Activated CD4-positive, alpha-beta T cell treated with anti-CD3 and anti-CD28 coated beads, Interleukin-2, amount 10 ng/mL, durations not matched to agents 24 days and 14 days (primary cell): ENCODE measurements at places on chromosomes 16 and 17.

DNA sequence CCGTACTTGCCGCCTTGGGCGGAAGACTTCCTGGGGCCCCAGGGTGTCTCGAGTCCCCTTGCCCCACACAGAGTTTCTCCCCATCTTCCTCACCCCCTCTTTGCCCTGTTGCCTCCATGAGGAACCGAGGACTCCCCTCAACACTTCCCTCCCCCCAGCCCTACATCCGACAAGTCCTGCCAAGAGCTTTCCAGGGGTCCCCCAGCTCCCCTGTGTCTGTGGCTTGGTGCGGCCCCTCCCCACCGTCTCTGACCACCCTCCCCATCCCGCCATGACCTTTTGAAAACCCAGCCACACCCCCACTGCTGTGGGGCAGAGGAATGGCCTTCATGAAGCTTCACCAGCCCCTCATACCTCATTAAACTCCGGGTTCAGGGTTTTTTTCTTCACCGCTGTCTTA is 11.4 kb downstream of the SCGB1C2 start:
- no peak for DNase-seq

- DNase-seq, result no peak
These were observed 168.0 kb downstream of the RPTOR start for GRCh38 chr17:80712606-80713005.

DNA sequence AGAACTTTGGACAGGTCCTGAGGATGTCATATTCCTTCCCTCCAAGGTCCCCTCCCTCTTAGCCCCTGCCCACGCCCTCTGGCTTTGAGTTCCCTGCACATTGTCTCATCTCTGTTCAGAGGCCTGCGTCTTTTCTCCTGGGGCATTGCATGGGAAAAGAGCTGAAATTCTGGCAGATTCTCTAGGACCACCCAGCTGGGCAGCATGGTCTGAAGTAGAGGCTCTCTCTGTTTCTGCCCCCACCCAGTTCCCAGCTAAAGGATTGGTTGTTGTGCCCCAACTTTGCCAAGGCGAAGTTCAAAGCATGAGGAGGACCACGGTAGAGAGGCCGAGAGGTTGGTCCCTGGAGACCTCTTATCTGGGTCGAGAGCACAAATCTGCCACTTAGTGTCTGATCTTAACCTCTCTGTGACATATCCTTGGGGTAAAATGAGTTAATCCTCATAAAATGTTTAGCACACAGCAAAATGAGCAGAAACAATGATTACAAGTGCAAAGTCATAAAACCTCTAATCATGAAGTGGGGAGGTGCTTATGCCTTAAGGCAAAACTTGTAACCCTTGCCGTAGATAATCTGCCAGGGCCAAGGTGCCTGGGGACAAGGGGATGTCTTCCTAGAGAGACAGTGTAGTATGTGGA is 2.4 kb downstream of the ABAT start:
- no peak for DNase-seq

GRCh38 chr16:441447-441846 is 16.0 kb downstream of the RAB11FIP3 start:
- no peak for DNase-seq

GRCh38 chr17:12613566-12613965 is 52.1 kb upstream of the MYOCD start:
- DNase-seq, result no peak

DNA sequence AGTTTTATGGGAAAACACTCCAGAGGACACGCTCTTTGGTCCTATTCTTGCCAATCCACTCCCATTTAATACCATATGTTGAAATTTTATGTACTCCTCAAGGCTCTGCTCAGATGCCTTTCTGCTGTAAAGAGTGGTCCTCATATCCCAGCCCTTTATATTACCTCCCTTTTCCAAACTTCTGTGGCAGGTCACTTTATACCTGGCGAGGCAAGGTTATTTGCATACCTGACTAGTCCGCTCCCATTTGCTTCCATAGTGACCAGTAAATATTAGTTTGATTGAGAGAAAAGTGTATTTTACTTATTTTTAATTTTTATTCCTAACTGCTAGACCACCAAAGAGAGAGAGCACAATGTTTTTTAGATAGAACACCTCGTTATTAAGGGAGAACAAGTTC is 17.3 kb downstream of the KRT12 start:
- DNase-seq, result no peak

- peak; percentile 65 for DNase-seq
These were observed 95.3 kb downstream of the SOCS1 start for GRCh38 chr16:11160676-11161115.

DNA sequence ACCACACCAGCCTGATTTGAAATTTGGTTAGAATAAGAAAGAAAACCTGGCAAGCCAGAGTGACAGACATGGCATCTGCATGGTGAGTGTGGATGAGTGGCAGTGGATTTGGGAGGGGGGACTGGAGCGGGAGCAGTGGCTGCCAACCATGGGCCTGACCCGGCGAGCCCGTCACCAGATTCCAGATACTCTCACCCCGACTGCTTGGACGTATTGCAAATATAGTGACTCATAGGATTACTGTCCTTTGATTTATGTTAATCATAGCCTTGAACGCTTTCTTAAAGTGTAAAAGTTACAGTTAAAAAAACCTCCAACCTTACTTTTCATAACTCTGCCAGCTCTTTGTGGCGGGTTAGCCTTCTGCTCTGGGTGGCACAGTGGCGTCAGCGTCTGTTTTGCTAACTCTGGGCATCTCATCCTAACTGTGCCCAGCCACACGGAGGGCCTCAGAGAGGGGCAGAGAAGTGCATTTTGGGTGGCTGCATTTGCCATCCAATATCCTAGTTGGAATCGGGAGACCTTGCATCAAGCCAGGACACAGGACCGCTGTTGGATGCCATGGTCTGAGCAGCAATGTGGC is 26.8 kb upstream of the FOXK2 start:
- no peak for DNase-seq

DNA sequence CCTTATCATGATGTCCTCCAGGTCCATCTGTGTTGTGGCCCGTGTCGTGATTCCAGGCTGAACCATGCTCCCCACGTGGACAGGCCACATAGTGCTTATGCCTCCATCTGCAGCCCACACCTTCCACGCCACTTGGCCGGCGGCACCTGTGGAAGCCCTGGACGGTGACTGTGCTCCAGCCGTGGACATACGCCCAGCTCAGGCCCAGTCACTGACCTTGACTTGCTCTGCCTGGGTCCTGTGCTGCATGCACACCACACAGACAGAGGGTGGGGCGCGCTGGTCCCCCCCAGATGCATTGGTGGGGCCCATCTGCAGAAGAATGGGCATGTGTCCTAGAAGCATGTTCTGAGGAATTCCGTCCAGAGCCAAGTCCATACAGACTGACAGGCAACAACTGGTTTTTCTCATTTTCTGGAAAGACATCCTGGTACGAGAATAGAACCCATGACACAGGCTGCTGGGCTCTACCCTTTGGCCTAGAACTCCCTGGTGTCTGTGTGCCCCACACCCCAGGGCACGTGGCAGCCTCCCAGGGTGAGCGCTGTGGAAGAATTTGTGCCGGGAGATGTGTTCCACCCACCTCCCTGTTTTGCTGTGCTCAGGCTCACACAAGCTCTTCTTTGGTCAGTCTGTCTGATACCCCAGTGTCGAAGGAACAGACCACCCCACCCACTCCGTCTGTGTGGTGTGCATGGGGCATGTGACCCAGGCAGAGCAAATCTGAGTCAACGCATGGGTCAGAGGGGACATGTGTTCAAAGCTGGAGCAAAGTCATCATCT is 39.5 kb downstream of the GPT2 start:
- DNase-seq, result no peak

DNA sequence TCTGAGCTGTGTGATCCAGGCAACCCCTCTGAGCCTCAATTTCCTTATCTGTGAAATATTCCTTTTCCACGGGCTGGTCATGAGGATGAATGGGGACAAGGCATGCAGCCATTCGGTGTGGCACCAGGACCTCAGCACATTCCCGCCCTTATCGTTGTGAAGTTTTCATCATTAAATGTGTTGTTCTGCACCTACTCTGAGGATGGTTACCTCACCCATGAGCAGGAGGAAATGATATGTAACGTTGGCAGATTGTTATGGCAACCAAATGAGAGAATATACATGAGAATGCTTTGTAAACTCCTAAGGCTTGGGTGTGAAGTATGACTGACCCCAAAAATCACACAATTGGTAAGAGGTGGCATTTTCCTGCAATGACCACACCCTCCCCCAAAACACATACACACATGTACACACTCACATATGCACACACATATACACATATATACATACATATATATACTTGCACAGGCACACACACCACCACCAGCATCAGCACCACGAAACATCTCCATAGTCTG is 39.5 kb downstream of the SMARCE1 start:
- peak; percentile 81 for DNase-seq

DNA sequence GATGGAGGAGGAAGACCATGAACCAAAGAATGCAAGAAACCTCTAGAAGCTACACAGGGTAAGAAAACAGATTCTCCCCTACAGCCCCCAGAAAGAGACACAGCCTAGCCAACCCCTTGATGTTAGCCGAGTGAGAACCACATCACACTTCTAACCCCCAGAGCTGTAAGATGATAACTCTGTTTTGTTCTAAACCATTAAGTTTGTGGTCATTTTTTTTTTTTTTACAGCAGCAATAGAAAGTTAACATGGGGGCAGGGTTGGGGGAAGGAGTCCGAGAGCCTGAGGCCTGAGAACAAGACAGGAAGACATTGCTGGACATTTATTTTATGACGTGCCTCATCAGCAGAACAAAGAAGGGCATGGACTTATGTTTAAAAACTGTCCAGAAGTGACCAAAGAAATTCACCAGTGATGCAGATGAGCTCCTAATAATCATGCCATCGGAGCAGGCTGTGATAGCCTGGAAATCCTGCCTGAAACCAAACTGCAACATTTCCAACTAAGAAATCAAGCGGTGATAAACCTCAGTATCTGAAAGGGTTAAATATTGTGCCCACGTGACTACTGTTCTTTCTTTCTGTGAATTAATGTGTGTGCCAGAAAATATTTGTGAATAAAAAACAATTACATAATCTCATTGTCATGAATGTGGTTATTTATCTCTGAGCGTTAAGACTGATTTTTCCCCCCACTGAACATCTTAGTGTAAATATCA is 1.1 kb downstream of the ABCA9 start:
- no peak for DNase-seq

DNA sequence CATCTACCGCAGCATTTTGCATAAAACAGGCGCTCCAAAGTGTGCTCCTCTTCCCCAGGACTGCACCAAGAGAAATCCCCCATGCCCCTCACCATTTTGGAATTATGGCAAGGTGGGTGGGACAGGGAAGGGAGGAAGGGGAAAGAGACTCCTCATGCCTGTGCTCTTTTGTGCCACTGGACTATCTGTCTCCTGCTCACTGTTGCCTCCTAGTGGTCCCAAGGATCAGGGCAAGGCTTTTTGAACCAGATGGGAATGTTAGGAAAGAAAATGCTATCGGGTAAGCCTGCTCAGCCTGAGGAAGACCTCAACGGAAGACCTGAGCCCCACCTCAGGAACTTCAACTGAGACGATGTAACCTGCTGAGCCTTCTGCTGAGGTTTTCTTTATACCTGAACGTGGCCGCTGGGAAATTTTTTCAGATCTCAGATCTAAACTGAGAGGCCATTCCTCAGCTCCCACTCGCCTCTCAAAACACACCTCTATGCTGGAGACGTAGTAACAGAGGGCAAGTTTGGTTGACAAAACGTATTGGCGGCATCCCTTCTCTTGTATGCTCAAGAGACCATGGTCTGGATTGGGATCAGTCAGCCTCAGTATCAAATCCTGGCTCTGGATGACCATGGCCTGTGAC is 58.3 kb downstream of the SPACA3 start:
- peak; percentile 78 for DNase-seq

DNA sequence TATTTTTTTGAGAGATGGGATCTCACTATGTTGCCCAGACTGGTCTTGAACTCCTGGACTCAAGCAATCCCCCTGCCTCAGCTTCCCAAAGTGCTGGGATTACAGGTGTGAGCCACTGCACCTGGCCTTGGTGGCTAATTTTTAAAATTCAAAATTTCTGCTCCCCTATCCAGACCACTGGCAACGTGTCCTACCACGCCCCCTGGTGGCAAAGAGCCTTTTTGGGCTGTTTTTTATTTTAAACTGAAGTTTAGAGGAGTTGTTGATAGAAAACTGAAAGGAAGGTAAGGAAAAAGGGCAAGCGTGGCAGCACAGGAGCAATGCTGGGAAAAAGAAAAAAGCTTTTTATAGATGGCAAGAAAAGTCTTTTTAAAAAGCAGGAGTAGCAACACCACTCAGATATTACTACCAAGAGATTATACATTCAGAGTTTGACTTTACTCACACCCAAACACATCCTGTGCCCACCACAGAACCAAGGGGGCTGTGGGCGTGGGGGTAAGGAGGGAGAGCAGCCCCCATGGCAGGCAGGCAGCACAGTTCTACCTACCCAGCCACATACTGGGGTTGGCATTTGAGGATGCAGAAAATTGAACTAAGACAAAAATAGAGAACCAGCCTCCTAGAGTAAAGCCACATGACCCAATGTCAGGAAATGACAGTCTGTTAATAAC is 4.2 kb upstream of the MXRA7 start:
- peak; percentile 94 for DNase-seq

- DNase-seq, result no peak
These were observed 46.7 kb downstream of the C16orf82 start for GRCh38 chr16:27113341-27113841.

GRCh38 chr17:48625495-48626244 is 488 bp downstream of the HOXB9 start:
- DNase-seq, result peak; percentile 81

GRCh38 chr17:69423450-69423849 is 9.0 kb downstream of the MAP2K6 start:
- DNase-seq, result peak; percentile 65

- no peak for DNase-seq
These were observed at the start of gene ZACN for GRCh38 chr17:76078860-76079534. Gene ZACN (plus strand): TSS chr17:76079182. CDS start chr17:76079265, 83 bp downstream.

DNA sequence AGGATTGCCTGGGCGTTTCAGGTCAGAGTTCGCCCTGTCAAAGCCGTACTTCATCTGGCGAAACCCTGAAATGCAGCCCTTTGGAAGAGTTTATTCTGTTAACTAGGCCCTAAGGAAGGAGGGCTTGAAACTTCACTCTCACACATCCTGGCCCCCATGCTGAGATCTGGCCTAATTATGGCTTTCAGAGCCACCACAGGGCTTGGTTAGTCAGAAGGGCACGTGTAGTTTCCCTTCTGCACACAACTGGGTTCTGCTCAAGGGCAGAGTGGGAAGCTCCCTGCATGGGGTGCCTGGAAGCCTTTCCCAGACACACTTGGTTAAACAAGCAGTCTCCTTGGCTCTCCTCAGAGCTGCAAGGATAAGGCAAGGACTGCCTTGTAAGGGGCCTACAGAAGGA is 397.3 kb downstream of the SHISA9 start:
- DNase-seq, result no peak

GRCh38 chr16:72234387-72234786 is 62.4 kb upstream of the PMFBP1 start:
- DNase-seq, result no peak
